ENCODE measurements at places on chromosomes 11 and 22. TPM values are rescaled to one million over a fixed set of nuclear protein-coding genes. Genes with fewer than 3 reads are reported as not detected.

The RIMBP3B gene
- 0.87 TPM for total RNA-seq

The ACRV1 gene
- not detected for total RNA-seq

The ARRB1 gene
- total RNA-seq: 18.6 TPM

The SYT7 gene
- total RNA-seq: not detected

The FAM227A gene
- total RNA-seq: not detected

Data from activated naive CD4-positive, alpha-beta T cell treated with anti-CD3 and anti-CD28 coated beads, Interleukin-2, amount 10 ng/mL, durations not matched to agents 5 hours and 36 hours (primary cell).